ENCODE measurements at places on chromosomes 7 and 10.

DNA sequence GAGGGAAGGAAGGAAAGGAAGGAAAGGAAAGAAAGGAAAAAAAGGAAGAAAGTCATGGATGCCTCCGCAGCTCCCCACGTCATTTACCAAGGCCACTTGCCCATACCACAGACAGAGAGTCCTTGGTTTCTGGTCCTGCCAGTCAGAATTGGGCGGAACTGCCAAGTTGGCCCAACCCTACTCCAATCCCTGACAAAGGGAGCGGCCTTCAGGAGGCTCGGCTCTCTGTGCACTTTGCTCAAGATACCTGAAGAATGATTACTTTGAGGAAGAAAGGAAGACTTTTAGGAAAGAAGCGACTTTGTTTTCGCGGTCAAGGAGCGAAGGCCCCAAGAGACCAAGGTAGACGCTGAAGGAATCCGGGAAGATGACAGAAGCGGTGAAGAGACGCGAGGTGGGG is 49.1 kb upstream of the FXYD4 start:
- DNase-seq, result no peak

GRCh38 chr7:12801107-12801506 is 113.7 kb downstream of the ARL4A start:
- no peak for DNase-seq

DNA sequence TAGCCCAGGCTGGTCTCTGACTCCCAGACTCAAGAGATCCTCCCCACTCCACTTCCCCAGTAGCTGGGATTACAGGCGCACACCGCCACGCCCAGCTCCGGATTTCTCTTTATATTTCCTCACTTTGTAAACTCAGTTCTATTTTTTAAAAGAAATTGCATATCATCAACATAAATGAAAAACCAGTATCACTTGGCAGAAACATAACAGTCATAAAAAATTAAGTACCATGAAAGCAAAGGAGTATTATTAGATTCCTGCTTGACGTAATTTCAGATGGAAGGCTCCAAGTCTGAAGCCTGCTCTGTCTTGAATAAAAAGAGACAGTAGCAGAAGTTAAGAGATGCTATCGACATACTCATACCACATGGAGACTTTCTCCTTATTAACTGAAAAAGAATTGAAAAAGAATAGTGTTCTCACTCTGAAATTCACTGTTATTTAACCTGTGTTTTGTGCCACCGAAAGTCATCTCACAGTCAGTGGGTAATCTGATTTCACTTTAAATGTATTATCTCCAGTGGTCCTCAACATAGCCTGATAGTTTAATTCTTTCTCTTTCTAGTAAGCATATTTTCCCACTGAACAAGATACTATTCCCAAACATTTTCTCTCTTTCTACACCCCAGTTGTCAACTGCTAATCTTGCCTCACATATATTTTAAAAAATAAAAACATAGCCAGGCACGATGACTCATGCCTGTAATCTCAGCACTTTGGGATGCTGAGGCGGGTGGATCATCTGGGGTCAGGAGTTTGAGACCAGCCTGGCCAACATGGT is 40.3 kb upstream of the ADRB1 start:
- no peak for DNase-seq

DNA sequence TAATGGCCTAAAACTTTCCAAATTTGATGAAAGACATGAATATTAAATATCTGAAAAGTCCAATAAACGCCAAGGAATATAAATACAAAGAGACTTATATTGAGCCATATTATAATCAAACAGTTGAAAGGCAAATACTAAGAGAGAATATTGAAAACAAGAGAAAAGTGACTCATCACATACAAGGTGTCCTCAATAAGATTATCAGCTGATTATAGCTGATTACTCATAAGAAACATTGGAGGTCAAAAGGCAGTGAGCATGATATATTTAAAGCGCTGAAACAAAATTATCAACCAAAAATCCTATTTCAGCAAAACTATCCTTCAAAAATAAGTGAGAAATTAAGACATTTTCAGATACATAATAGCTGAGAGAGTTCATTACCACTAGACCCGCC is 7.8 kb upstream of the NPC1L1 start:
- no peak for DNase-seq

DNA sequence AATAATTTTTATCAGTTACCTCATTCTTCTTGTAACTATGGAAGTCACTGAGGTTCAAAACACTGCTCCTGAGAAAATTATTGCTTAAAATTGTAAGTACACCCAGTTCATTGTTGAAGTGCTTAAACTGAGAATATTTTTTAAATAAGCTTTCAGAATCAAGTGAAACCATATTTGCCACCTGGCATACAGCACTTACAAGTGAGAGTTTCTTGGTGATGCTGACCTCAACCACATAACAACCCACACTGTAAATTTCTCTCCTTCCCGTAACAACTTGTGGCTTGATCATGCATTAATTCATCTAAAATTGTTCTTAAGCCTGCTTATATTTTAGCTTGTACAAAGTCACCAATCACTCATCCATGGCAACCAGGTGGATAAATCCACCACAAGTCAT is 34.0 kb downstream of the IMMP2L start:
- DNase-seq, result no peak

DNA sequence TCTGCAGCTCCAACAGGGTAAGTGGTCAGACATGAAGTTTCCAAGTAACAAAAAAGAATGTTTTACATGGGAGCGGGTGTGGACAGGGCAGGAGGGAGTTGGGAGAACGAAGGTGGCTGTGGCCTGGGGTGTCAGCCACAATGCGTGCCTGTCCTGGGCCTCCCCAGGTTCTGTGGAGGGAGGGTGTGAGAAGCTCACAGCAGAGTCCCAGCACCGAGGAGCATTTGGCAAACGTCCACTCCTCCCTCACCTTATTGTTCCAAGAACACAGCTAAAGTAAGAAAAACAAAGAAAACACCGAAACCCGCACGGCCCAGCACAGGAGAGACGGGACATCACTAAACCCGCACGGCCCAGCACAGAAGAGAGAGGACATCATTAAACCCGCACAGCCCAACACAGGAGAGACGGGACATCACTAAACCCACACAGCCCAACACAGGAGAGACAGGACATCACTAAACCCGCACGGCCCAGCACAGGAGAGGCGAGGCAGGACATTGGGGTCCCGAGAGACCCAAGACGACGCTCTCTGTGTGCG is 226.4 kb downstream of the MAD1L1 start:
- DNase-seq, result no peak

- no peak for DNase-seq
Observed at GRCh38 chr7:76394957-76395356, 14.5 kb downstream of the SSC4D start.

- no peak for DNase-seq
Observed at GRCh38 chr10:82888809-82889455, 1013.9 kb downstream of the NRG3 start.

GRCh38 chr10:7383442-7383841 is 27.4 kb downstream of the SFMBT2 start:
- DNase-seq, result no peak

DNA sequence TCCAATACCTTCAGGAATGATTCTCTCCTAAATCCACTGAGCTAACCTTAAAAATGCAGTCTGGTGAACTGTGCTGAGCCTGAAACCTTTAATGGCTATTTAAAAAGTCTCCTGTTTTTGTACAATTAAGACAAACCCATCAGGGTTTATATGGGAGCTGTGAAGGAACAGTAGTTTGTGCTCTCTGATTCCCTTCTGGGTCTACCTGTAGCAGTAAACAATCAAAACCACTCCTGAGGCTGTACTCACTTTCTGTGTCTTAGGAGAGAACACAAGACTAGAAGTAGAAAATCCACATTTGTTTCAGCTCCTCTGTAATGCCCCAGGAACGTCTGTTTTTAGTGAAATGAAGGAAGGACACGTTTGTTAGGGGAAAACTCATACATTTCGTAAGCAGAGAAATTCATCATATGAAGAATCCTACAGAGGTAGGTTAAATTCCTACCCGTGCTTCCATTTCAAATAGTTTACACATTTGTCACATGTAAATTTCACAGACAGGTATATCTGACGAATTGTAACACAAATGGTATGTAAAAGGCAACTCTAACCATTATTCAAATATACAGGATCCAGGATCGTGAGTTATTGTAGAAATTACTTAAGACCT is 2.6 kb downstream of the CUX1 start:
- no peak for DNase-seq

- DNase-seq, result no peak
Observed at GRCh38 chr7:110922906-110923305, 168.0 kb upstream of the LRRN3 start.

GRCh38 chr7:6258440-6259182 is 13.8 kb downstream of the CYTH3 start:
- DNase-seq, result peak; percentile 95

DNA sequence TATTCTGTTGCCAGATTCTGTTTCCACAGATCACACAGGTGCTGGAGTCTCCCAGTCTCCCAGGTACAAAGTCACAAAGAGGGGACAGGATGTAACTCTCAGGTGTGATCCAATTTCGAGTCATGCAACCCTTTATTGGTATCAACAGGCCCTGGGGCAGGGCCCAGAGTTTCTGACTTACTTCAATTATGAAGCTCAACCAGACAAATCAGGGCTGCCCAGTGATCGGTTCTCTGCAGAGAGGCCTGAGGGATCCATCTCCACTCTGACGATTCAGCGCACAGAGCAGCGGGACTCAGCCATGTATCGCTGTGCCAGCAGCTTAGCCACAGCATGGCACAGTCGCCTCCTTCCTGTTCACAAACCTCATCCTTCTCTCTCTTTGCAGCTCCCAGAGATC is 237.5 kb upstream of the PRSS1 start:
- no peak for DNase-seq

GRCh38 chr7:116122972-116123595 is 87.3 kb upstream of the TES start:
- peak; percentile 21 for DNase-seq

DNA sequence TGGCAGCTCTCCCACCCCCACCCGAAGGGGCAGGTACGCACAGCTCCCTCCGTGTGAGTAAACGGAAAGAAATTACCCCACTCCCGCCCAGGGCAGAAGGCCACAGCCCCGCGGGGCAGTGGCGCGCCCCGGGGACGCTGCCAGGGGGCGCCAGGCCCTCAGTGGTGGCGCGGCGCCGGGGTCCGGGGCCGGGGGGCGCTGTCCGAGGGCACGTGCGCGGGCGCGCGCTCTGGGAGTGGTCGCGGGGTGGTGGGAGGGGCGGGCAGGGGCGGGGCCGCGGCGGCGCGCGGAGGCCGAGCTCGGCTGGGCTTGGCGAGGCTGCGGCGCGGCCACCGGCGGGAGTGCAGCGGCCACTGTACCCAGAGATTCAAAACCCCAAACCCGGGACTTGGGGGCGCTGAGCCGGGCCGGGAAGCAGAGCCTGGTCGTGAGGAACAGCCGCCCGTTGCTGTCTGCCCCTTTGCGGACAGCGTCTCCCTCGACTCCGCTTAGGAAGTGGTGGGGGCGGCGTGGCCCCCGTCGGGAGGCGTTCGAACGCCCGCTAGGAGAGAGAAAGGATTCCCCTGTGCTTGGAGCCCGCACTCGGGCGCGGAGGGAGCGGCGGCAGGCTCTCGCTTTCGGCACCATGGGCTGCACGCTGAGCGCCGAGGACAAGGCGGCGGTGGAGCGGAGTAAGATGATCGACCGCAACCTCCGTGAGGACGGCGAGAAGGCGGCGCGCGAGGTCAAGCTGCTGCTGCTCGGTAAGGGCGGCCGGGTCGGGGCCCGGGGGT is at the start of gene GNAI1:
Gene GNAI1, plus strand, starts transcription at position 296 of the 773 bp plus-strand sequence. Its CDS starts 330 bp downstream, at position 626.
- DNase-seq, result peak; percentile 67

GRCh38 chr10:66752714-66753113 is 173.1 kb upstream of the LRRTM3 start:
- DNase-seq, result peak; percentile 11

DNA sequence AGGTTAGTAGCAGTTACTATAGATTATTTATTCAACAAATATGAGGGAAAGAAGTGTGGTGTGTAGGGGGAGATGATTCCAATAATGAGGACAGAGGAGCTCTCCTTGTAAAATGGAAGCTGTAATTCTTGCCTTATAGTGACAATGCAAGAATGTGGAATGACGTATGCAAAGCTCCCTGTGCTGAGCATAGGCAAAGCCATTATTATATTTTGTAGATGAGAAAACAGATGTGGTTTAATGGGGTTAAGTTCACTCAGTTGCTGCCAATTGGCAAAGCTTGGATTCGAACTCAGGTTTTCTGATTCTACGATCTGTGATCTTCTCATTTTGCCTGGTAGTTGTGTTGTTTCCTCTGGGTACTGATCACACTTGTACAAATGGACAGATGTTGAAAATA is 153.3 kb downstream of the LSMEM1 start:
- no peak for DNase-seq

All from stromal cell of bone marrow (primary cell).